H4 (cell line): ENCODE measurements at places on chromosomes 7 and 10. TPM values are rescaled to one million over a fixed set of nuclear protein-coding genes. Genes with fewer than 3 reads are reported as not detected.

DNA sequence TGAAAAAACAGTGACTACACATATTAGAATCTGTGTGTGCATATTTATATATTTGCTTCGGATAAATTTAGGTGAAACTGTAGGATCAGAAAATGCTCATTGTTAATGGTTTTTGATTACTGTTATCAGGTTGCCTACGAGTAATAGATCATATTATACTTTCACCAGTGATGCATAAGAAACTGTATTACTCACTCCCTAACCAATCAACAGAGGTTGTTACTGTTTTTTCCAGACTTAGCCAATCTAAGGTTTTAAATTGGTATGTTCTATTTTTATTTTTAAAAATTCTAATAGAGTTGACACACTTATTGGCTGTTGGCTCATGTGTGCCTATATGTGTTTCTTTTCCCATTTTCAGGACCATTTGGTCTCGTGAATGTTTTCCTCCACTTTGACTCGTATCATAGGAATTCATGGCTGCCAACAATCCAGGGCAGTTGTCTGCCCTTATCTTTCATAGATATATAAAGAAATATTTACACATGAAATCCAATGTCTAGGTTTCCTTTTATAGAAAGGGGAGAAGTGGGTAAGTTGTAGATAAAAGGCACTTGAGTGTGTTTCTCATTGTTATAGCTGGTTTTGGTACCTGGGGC is 59.2 kb downstream of the ANLN start:
- no peak for DNase-seq

DNA sequence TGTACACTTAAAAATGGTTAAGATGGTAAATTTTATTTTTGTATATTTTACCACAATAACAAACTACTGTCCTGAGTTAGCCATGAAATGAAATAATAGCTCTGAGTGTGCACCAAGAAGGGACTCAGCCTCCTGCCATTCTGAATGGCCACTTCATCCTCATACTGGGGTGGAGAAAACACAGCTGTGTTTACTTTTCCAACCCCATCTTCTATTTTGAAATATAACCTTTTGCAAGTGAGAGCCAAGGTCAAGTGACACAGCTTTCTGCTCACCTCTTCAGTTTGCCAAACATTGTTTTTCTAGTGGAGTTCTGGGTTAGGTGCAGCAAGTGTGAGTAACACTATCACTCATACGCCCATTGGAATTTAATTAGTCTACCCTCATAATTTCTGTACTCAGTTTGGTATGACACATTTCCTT is 107.4 kb upstream of the GLCCI1 start:
- peak; percentile 52 for DNase-seq

DNA sequence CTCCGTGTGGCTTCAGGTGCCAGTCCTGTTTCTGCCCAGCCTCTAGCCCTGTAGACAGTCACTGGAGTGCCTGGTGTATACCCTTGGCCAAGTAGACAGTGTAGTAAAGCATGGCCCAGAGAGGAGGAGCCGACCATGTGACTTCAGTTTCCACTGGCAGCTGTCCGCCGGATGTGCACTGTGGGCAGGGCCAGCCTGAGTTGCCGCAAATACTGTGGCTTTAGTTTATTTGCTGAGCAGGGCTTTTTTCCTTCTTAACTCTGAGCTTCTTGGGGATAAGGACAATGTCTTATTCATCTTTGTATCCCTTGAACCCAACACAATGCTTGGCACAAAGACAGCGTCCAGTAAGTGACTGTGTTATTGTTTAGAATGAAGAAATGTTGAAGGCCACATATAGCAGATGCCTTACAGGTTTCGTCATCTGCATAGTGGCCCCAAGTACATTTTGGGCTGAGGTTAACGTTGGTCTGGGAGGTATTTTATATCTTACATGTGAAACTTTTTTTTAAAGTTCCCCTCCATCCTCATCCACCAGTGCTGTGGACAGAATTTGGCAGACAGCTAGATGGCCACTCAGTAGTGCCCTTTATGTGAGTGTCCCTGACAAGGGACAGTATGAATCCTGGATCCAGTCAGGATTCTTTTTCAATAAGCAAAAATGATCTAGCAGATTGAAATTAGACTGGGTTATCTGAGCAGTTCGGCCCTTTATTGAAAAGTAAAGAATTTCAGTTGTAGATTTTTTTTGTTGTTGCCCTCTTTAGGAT is 40.6 kb downstream of the CYP17A1 start:
- DNase-seq: no peak

DNA sequence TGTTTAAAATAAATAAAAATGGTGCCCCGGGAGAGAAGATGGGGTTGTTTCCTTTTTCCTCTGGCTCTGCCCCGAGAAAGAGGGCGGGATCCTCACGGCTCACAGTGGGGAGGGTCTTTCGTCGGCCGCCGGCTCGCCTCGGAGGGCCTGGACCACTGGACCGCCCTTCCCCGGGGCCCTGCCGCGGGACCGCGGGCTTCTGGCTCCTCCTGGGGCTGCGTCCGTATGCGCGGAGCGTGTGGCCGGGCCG is 3.5 kb upstream of the IGF2BP3 start:
- no peak for DNase-seq

- DNase-seq: no peak
Observed at GRCh38 chr10:78337646-78338391, 304.2 kb downstream of the RPS24 start.

DNA sequence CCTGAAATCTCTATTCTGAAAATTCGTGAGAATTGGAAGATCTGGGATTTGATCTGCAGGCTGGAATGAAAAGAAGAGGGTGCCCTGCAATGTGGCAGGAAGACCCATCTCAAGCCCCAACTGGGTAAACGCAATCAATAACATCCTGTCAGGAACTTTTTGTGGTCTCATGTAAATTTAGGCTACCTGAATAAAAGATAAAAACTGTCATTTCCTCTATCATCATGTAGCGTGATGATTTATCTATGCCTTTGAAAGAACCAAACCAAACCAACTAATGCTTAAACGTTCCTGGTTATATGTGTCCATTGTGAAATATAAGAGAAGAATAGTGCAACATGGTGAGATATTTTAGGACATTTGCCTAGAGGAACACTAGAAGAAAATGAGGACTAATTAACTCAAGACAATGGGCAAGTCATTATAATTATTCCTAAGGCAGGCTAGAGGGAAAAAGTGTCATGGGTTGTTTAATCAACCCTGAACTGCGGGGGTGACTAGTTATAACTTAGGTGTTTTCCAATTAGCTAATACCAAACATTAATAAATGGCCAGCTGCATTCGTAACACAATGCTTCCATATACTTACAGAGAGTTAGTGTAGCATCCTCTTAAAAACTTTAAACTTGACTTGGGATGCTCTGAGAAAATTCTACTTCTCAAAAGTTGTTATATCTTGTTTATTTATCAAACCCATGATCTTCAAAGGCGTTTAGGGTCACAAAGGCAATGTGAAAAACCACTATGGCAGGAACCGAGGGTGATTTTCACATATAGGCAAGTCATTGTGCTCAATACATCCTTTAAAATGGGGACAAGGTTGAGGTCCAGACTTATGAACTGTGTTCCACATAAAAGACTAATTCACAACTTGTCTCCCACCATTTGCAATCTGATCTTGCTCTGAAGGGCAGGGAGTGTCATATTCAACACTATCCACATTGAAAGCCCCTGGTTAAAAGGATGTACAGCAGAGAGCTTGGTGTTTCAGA is 48.6 kb upstream of the ADO start:
- DNase-seq: no peak

DNA sequence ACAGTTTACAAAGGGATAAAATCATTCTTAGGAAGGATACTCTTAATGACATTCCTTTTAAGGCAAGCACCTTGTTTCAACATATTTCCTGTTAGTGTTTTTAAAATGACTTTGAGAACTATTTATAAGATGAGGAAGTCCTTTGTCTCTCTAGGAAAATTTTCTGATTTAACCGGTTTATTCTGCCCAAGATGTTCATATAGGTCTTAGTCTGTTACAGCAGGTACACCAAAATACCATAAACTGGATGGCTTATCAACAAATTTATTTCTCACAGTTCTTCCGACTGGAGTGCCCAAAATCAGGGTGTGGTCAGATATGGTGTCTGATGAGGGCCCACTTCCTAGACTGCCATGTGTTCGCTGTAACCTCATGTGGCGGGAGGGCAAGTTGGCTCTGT is 77.9 kb downstream of the GSAP start:
- no peak for DNase-seq

DNA sequence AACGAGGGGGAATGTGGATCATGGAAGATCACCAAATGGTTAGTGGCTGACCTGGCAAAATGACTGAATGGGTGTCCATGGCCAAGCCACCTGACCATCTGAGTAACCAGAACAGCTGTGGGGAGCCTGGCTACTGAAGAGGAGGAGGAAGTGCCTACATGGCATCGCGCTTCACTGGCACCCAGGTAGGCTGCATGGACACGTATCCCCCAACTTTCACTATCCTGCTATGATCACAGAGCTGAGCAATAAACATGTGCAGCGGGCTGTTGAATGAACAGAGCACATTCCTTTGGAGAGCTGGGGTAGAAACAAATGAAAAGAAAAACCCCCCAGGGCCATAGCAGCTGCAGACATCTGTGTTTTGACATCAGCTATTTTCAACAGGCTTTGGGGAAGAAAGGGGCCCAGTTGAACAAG is 6.5 kb downstream of the AKR1B1 start:
- DNase-seq: no peak

DNA sequence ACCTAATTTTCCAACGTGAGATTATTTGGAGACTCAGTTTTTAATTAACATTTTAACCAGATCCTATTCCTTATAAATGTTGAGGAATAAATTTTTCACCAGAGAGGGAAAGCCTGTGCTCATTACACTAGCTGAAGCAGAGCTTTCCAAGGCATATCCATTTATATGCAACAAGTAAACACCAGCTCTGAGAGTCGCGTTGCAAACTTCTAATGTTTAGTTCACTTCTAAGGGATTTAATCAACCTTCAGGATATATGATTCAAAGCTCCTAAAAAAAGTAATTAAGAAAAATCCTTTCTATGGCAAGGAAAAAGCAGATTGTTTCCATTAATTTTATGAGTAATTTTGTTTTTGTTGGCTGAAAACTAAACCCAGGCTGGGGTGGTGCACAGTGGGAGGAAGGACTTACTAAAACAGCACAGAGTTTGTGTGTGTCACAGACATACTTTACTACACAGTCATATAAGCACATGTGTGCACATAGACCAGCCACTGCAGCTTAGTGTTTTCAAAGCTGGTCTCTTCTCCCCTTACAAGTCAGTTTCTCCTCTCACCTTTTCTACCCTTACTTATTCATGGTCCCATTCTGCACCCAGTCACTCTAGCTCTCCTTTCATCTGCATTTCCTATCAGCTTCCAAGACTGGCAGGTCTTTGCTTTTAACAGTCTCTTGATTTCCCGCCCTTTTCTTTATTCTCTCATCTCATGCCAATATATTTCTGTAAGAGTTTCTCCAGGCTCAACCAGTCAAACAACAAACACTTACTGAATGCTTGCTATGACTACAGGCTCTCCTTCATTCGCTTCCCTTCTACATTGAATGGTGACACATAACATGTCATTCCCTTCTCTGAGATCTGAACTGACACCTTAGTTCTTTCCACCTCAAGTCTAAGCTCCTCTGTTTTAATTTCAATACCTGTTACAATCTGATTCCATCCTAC is 81.1 kb upstream of the FZD1 start:
- peak; percentile 43 for DNase-seq

DNA sequence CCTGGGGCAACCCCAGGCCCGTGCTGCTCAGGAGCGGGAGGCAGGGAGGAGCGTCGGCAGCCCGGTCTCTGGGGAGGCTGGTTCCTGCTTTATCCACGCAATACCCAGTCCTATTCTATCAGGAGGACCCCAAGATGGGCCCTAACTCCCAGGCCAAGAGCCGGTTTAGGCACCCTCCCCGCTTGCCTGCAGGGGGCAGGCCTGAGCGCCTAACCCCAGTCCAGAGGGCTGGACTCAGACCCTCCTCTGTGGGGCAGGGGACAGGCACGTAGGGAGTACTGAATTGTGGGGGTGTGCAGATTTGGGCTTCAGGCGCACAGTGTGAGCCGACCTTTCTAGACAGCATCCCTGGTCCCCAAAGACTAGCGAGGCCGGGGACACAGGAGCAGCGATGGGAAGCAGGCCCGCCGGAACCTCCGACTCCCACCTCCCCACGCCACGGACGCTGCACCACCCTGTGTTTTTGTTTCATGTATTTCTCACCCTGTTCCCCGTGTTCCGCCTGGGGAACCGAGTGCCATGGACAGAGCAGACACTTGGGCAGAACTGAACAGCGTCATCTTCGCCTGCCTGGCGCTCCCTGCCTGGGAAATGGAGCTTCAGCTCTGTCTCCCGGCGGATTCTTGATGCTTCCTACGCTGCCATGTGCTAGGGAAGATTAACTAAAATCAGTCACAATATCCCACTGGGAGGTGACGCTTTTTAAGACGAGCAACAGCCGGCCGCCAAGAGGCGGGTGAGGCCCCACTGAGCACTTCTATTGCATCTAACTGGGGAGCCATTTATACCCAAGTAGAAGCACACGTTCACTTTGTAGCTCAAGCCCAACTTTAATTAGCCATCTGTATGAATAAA is 5.3 kb downstream of the NUDT1 start:
- no peak for DNase-seq

DNA sequence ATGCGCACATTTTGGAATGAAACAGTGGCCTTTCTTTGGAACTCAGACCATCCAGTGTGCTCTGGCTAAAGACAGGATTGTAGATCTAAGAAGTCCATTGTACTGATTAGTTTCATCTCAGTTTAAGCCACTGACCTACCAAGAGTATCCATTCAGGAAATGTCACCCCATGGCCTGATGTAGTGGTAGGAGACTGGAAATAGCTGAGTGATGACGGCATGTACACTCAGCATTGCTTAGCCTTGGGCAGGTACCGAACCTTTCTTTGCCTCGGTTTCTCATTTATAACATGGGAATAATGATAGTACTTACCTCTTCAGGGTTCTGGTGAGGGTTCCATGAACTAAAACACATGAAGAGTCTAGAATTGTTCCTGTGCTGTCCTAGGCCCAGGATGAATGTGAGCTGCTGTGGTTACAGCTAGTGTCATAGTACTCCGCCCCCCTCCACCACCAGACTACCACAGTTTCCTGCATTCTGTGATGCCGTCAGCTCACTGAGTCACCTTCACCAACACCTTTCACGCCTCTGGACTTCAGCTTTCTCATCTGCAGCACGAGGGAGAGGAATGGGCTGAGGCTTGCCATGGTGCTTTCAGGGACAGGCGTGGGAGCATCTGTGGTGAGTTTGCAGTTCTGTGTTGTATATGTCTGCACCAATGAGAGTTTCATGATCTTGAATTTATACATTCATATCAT is 484.0 kb upstream of the GALNT17 start:
- peak; percentile 81 for DNase-seq

DNA sequence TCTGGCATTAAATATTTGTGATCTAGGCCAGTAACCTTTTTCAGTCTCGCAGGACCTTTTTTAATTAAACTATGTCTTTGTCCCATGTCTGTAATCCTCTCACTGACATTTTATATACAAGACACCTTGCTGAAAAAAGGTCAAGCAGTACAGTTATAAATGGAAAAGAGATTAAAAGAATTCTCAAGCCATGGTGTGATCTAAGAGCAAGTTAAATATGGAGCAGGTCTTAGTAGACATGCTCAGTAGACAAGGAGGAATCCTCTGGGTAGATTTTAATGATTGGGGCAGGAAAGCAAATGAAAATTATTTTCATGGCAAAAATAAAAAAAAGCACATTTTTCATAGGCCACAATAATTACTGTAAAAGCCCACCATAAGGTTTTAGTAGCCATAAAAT is 203.5 kb downstream of the PPP1R3A start:
- DNase-seq: no peak

GRCh38 chr10:48487244-48487643 is 117.6 kb downstream of the ARHGAP22 start:
- no peak for DNase-seq

The OPALIN gene
- total RNA-seq: not detected in 2 replicates

The MYPN gene
- 3.8 and 5.5 TPM in 2 replicates for total RNA-seq

The HKDC1 gene
- total RNA-seq: 0.16 and 0.23 TPM in 2 replicates

The CYP2C9 gene
- not detected in 2 replicates for total RNA-seq

The CAMK2B gene
- total RNA-seq: 0.06 TPM in 1 of 2 replicates, not detected in the other

The WEE2 gene
- not detected in 2 replicates for total RNA-seq

The ASZ1 gene
- total RNA-seq: 0.14 TPM in 1 of 2 replicates, not detected in the other
